HFFc6 (cell line): ENCODE measurements at places on chromosomes 1 and 21.

DNA sequence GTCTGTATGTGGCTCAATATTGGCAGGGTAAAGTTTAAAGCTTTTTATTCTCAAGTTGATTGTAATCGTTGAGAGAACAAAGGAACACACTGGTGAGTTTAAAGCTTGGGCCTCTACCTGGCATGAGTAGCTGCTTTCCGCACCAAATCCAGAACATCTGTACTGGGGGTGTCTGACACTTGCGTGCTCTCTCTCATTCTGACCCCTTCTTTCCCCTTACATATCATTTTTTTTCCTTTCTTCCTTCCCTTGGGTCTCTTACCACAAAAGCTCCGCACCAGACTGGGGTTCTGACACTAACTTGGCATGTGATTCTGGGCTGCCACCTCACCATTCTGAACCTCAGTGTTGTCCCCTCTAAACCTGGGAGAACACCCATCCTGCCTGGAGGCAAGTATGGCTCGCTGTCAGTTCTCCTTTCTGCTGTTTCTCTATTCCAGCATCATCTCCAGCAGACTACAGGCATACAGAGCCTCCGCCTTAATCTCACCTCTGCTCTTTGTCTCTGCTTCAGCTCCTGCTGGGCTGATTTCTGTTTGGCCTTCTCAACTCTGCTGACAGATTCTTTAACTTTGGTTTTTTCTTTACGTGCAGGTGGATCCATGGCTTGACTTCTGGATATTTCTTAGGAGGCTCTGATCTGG is 859 bp upstream of the ERMAP start:
- DNase-seq, result no peak
- H3K4me3 ChIP-seq, result peak overlapping the region; percentile 88
- peaks cover 50% of the 10 kb centered on the region for H3K4me1 ChIP-seq
- peaks cover 14% of the 10 kb centered on the region for H3K36me3 ChIP-seq
- H3K27ac ChIP-seq, result peak overlapping the region; percentile 81

GRCh38 chr21:45175326-45176095 is 101.1 kb downstream of the ADARB1 start:
- H3K36me3 ChIP-seq, result peaks cover 10% of the 10 kb centered on the region; the same call in 1 of the 2 replicates
- H3K4me1 ChIP-seq, result no peaks in the 10 kb centered on the region
- H3K4me3 ChIP-seq, result no peak overlapping the region
- H3K27ac ChIP-seq, result no peak overlapping the region
- H3K27me3 ChIP-seq, result peaks cover 22% of the 10 kb centered on the region
- no peak for DNase-seq

- peaks cover 54% of the 10 kb centered on the region for H3K4me1 ChIP-seq
- H3K27ac ChIP-seq, result no peak overlapping the region; the same call in 1 of the 2 replicates
- no peaks in the 10 kb centered on the region for H3K36me3 ChIP-seq
- no peak overlapping the region for H3K4me3 ChIP-seq
These were observed 160.2 kb upstream of the FGGY start for GRCh38 chr1:59136541-59137275.

DNA sequence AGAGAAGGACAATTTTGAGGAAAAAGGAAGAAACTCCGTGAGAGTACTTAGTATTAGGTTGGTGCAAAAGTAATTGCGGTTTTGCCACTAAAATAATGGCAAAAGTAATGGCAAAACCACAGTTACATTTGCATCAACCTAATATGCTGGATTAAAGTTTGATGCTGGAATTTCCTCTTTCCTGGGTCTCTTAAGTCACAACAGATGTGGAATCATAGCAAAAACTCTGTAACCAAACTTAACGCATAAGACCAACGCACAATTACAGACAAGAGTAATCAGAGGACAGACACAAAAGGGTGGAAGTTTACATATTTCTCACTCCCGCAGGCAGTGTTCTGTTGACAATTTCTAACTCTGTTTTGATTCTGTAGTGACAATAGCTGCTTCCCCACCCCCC is 182.4 kb downstream of the BACH1 start:
- H3K4me3 ChIP-seq, result no peak overlapping the region
- no peaks in the 10 kb centered on the region; the same call in 1 of the 2 replicates for H3K27me3 ChIP-seq
- peaks cover 59% of the 10 kb centered on the region for H3K4me1 ChIP-seq
- DNase-seq, result no peak

GRCh38 chr21:33893917-33894316 is 21.7 kb downstream of the ATP5PO start:
- no peak for DNase-seq
- H3K27me3 ChIP-seq, result peaks cover 2% of the 10 kb centered on the region; the same call in 1 of the 2 replicates
- H3K27ac ChIP-seq, result no peak overlapping the region
- no peaks in the 10 kb centered on the region for H3K36me3 ChIP-seq
- peak overlapping the region; percentile 89; the same call in 1 of the 2 replicates for H3K4me3 ChIP-seq
- H3K4me1 ChIP-seq, result peaks cover 22% of the 10 kb centered on the region

GRCh38 chr1:60797351-60797750 is 285.0 kb upstream of the NFIA start:
- H3K4me1 ChIP-seq, result no peaks in the 10 kb centered on the region
- no peaks in the 10 kb centered on the region; the same call in 1 of the 2 replicates for H3K27me3 ChIP-seq
- no peak overlapping the region for H3K27ac ChIP-seq
- no peak overlapping the region for H3K4me3 ChIP-seq
- no peak for DNase-seq
- peaks cover 5% of the 10 kb centered on the region; the same call in 1 of the 2 replicates for H3K36me3 ChIP-seq

DNA sequence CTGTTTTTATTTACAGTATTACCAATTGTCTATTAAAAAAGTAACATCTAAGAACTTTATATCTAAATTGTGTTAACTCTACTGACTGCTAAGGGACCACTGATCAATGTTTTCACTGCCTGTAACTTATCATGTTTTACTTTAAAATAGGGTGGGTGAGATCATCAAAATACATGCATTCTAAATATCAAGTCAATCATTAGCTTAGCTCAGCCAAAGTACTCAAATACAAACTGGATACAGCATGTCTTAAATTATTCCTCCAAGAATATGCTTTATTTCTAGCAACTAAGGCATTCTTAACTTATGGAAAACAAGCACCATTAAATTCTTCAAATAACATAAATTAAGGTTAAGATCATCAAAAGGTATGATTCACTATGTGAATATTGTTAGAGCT is 638.7 kb upstream of the RGS18 start:
- H3K4me3 ChIP-seq, result no peak overlapping the region
- no peak for DNase-seq
- H3K27me3 ChIP-seq, result no peaks in the 10 kb centered on the region
- H3K27ac ChIP-seq, result no peak overlapping the region
- no peaks in the 10 kb centered on the region for H3K4me1 ChIP-seq
- no peaks in the 10 kb centered on the region; the same call in 1 of the 2 replicates for H3K36me3 ChIP-seq

- no peaks in the 10 kb centered on the region for H3K4me1 ChIP-seq
- no peak overlapping the region for H3K4me3 ChIP-seq
- no peak for DNase-seq
- H3K27ac ChIP-seq, result no peak overlapping the region
- peaks cover 8% of the 10 kb centered on the region for H3K27me3 ChIP-seq
These were observed 52.0 kb downstream of the CD2 start for GRCh38 chr1:116806245-116806644.

- peak; percentile 71 for DNase-seq
- peaks cover 5% of the 10 kb centered on the region for H3K27me3 ChIP-seq
- peaks cover 9% of the 10 kb centered on the region for H3K4me1 ChIP-seq
- no peaks in the 10 kb centered on the region for H3K36me3 ChIP-seq
- H3K4me3 ChIP-seq, result no peak overlapping the region; the same call in 1 of the 2 replicates
- H3K27ac ChIP-seq, result peak overlapping the region; percentile 76
These were observed 24.1 kb downstream of the MEGF6 start for GRCh38 chr1:3586986-3587759.

DNA sequence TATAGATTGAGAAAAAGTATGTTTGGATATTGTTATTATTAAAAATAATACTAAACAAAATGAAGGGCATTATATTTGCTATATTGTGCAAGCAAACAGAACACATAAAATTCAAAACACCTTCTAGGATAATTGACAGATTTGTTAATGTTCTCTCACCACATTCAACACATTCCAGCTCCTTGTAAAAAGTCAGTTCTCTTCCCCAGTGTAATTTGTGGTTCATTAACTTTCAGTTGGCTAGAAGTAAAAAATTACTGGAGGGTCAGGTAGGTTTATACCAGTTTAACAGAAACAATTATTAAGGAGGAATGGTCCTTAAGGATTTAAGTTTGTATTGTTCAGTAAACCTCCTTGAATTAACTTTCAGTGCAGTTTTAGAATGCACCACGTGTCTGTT is 1235.3 kb upstream of the ADGRL2 start:
- H3K27me3 ChIP-seq, result no peaks in the 10 kb centered on the region
- no peak overlapping the region for H3K27ac ChIP-seq
- no peak overlapping the region for H3K4me3 ChIP-seq
- no peak for DNase-seq
- H3K36me3 ChIP-seq, result no peaks in the 10 kb centered on the region
- H3K4me1 ChIP-seq, result no peaks in the 10 kb centered on the region

DNA sequence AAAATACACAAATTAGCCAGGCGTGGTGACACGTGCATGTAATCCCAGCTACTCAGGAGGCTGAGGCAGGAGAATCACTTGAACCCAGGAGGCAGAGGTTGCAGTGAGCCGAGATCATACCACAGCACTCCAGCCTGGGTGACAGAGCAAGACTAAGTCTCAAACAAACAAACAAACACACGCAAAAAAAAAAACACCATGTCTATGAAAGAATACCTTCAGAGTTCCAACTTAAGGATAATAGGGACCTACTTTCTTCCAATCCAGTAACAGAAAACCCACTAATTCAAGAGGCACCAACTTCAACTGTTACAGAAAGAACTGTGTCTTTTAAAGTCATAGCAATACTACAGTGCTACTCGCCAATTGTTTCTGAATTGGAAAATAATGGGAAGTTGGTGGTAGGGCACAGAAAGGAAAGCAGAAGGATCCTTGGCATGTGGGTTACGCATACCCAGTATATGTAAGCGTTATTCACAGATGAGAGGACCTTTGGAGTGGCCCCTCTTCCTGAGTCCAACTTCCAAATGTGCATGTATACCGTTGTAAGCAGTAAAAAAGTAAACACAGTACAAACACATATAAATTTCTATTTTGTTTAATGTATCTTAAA is 87.0 kb downstream of the ACBD6 start:
- DNase-seq, result no peak
- no peak overlapping the region for H3K27ac ChIP-seq
- H3K4me3 ChIP-seq, result no peak overlapping the region
- H3K36me3 ChIP-seq, result peaks cover 9% of the 10 kb centered on the region; the same call in 1 of the 2 replicates
- H3K27me3 ChIP-seq, result no peaks in the 10 kb centered on the region
- H3K4me1 ChIP-seq, result no peaks in the 10 kb centered on the region

- H3K4me1 ChIP-seq, result peaks cover 36% of the 10 kb centered on the region
- no peak for DNase-seq
- H3K36me3 ChIP-seq, result no peaks in the 10 kb centered on the region
These were observed 3.0 kb upstream of the PKN2 start for GRCh38 chr1:88680911-88681622.

- peaks cover 1% of the 10 kb centered on the region; the same call in 1 of the 2 replicates for H3K27me3 ChIP-seq
- no peak for DNase-seq
- no peak overlapping the region for H3K4me3 ChIP-seq
- no peak overlapping the region for H3K27ac ChIP-seq
- H3K4me1 ChIP-seq, result no peaks in the 10 kb centered on the region
These were observed 189.2 kb upstream of the PBX1 start for GRCh38 chr1:164369698-164370365.

GRCh38 chr1:228142701-228143136 is 2.6 kb downstream of the GUK1 start:
- H3K27me3 ChIP-seq, result peaks cover 2% of the 10 kb centered on the region
- DNase-seq, result no peak
- H3K4me3 ChIP-seq, result peak overlapping the region; percentile 99
- H3K36me3 ChIP-seq, result peaks cover 5% of the 10 kb centered on the region; the same call in 1 of the 2 replicates
- peak overlapping the region; percentile 51 for H3K27ac ChIP-seq
- H3K4me1 ChIP-seq, result peaks cover 15% of the 10 kb centered on the region

GRCh38 chr1:116525440-116525839 is 45.4 kb downstream of the CD58 start:
- DNase-seq, result no peak
- peaks cover 44% of the 10 kb centered on the region for H3K4me1 ChIP-seq
- no peak overlapping the region for H3K4me3 ChIP-seq
- no peaks in the 10 kb centered on the region; the same call in 1 of the 2 replicates for H3K27me3 ChIP-seq
- no peak overlapping the region for H3K27ac ChIP-seq

DNA sequence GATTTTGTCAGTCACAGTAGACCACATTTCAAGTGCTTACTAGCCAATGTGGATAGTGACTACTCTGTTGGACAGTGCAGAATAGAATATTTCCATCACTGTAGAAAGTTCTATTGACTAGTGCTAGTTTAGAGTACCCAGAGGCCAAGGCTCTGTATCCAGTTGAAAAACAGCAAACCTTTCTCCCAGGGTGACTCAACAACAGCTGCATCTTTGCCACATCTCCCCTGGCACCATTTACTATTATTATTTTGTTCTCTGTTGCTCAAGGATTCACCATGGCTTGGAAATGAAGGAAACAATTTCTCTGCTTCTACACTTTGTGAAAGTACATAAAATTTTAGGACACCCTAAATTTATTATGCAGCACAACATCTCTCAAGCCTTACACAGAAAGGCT is 85.3 kb upstream of the WDR26 start:
- no peak for DNase-seq
- H3K4me1 ChIP-seq, result peaks cover 42% of the 10 kb centered on the region
- no peaks in the 10 kb centered on the region for H3K36me3 ChIP-seq
- H3K4me3 ChIP-seq, result no peak overlapping the region
- no peaks in the 10 kb centered on the region; the same call in 1 of the 2 replicates for H3K27me3 ChIP-seq

- no peak for DNase-seq
- no peaks in the 10 kb centered on the region for H3K4me1 ChIP-seq
- no peaks in the 10 kb centered on the region for H3K36me3 ChIP-seq
- no peak overlapping the region for H3K4me3 ChIP-seq
- H3K27ac ChIP-seq, result no peak overlapping the region
These were observed 145.7 kb upstream of the BARHL2 start for GRCh38 chr1:90862782-90863181.

- DNase-seq, result no peak
- no peaks in the 10 kb centered on the region for H3K36me3 ChIP-seq
- no peak overlapping the region for H3K4me3 ChIP-seq
These were observed 229.9 kb downstream of the TTLL7 start for GRCh38 chr1:83769072-83769471.

GRCh38 chr1:230891413-230891812 is 23.1 kb upstream of the C1orf198 start:
- H3K27me3 ChIP-seq, result peaks cover 2% of the 10 kb centered on the region; the same call in 1 of the 2 replicates
- peaks cover 16% of the 10 kb centered on the region for H3K4me1 ChIP-seq
- no peak overlapping the region for H3K4me3 ChIP-seq

GRCh38 chr1:23895082-23895481 is 18.1 kb downstream of the CNR2 start:
- DNase-seq, result no peak
- no peaks in the 10 kb centered on the region for H3K4me1 ChIP-seq
- no peak overlapping the region for H3K4me3 ChIP-seq
- no peak overlapping the region for H3K27ac ChIP-seq
- H3K27me3 ChIP-seq, result peaks cover 46% of the 10 kb centered on the region

DNA sequence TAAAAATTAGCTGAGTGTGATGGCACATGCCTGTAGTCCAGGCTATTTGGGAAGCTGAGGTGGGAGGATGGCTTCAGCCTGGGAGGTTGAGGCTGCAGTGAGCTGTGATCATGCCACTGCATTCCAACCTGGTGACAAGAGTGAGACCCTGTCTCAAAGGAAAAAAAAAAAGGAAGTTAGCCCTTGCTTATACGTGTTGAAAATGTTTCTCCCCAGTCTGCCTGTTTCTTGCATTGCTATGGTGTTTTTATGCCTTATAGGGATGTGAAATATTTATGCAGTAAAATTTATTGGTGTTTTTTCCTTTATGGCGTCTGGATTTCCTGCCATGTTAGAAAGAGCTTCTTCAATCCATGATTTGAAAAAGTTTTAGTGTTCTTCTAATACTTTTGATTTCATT is 3.6 kb upstream of the RERE start:
- H3K4me1 ChIP-seq, result peaks cover 58% of the 10 kb centered on the region
- no peak for DNase-seq
- no peak overlapping the region for H3K4me3 ChIP-seq
- peaks cover 8% of the 10 kb centered on the region for H3K27me3 ChIP-seq
- no peak overlapping the region for H3K27ac ChIP-seq
- H3K36me3 ChIP-seq, result no peaks in the 10 kb centered on the region

GRCh38 chr1:113416496-113416895 is 26.2 kb downstream of the MAGI3 start:
- DNase-seq, result no peak
- H3K27ac ChIP-seq, result no peak overlapping the region
- peaks cover 2% of the 10 kb centered on the region for H3K27me3 ChIP-seq
- peaks cover 18% of the 10 kb centered on the region for H3K36me3 ChIP-seq
- H3K4me1 ChIP-seq, result peaks cover 8% of the 10 kb centered on the region; the same call in 1 of the 2 replicates
